ENCODE measurements at places on chromosomes 3 and 15.

GRCh38 chr3:139201446-139202225 is 142.2 kb upstream of the MRPS22 start:
- DNase-seq: no peak

- DNase-seq: no peak
Measured at GRCh38 chr3:138944929-138945708, 1.8 kb downstream of the FOXL2 start.

DNA sequence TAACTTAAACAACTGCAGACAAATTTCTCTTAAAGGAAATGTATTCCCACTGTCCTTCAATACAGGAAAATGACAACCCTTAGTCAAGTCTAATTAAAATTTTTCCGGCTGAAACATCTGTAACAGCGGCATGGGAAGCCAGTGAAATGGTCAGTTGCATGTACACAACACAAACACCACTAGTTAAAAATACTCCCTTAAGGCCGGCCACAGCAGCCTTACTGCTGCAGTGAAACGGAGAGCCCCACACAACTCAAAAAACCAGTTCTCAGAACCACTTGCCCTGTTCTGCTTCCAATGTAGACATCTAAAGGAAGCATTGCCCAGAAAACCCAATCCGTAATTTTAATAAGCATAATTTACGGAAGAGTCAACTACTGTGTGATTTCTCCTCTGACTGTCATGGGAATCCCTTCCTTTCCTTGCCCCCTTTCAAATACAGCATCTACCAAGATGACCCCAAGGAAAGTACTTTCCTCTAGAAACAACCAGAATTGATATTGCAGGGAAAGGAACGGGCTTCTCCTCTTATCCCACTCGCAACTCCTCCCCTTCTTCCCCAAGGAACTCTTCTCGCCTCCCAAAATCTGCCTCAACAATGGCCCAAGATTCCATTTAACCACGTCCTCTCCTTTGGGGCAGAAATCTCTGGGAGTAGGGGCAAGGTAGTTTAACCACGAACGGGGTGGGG is 1.6 kb downstream of the FBN1 start:
- no peak for DNase-seq

DNA sequence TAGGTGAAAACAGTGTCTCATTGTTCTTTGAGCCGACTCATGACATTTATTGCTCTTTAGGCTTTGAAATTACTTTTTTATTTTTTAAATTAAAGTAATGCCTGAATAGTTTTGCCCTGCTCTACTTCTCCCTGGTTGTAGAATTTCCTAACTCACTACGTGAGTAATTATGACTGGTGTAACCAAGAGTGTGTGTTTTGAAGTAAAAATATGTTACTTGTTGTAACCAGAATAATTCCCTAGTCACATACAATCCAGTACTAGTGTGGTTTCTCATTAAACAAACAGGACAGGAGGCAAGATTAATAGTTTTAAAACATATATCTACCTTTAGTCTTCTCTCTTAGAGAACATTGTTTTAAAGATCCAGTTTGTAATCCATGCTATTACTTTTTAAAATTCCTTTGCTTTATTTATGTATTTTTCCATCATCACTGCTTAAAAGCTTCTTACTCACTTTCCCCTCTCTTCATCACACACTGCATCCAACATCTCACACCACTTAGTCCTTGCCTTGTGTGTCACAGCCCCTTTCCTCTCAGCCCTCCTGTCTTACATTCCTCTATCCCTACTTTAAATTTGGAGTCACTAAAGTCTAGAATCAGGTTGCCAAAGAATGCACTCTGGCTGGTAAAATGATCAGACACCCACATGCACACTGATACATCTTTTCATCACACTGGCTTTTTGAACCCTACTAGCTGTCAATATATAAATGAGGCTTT is 219.7 kb downstream of the WNT5A start:
- no peak for DNase-seq

DNA sequence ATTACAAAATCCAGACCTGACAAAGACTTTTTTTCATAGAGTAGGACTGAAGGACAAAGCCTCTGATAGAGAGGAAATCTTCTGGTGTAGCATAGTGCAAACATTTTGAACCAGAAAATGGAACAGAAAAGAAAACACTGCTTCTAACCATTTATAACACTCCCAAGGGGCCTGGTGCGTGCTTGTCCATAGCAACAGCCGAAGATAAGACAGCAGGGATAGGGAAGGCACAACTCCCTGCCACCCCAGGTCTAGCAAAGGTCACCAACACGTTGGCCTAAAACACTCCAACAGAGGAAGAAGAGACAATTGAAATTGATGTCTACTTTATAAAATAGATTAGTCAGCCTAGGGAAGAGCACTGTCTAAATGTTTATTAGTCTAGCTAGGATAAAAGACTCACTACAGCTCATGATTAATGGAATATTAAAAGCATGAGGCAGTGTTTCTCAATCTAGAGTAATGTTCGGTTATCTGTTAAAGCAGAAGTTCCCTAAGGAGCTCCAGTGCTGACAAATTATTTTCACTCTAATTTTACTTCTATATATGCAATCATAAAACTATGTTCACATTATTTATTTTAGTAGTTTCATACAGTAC is 145.2 kb downstream of the P3H2 start:
- no peak for DNase-seq

- no peak for DNase-seq
Measured at GRCh38 chr3:172669021-172669420, 41.8 kb downstream of the NCEH1 start.

GRCh38 chr3:194941360-194941955 is 255.8 kb downstream of the FAM43A start:
- no peak for DNase-seq

- no peak for DNase-seq
Measured at GRCh38 chr3:135348690-135349089, 553.6 kb downstream of the EPHB1 start.

DNA sequence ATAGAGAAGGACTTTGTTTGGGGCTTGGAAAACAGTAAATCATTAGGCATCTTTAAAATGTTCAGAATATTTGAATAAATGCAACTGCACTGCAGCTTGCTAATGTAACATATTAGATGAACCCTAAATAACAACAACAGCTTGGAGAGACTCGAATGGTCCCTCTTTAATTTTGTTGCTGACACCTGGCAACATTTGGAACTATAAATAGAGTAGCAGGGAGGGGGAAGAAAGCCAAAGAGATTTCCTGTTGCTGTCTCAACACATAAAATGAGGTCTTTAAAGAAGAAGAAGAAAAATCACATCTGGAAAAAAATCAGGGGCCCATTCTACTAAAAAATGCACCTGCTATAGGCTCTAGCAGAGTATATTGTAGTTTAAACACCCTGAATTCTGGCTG is 49.9 kb upstream of the DPPA4 start:
- no peak for DNase-seq

- no peak for DNase-seq
Measured at GRCh38 chr3:68706096-68706495, 226.3 kb downstream of the TAFA4 start.

DNA sequence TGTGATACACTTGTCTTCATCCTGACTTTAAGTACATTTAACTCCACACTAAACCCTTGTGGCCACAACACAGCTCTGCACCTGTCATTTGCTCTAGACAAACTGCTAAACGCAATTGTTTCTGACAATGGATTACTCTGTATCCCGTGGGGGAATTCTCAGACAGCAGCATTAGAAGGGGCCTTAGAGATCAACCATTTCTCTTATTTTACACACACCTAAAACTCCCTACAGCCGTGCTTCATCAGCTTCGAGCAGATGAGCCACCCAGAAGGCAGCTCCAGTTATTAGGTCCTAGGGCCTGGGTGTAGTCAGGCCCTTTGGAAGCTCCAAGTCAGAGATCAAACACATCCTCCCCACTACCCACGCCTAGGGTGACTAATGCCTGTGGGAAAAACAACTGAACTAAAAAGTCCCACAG is 1.3 kb upstream of the IL12A start:
- no peak for DNase-seq

DNA sequence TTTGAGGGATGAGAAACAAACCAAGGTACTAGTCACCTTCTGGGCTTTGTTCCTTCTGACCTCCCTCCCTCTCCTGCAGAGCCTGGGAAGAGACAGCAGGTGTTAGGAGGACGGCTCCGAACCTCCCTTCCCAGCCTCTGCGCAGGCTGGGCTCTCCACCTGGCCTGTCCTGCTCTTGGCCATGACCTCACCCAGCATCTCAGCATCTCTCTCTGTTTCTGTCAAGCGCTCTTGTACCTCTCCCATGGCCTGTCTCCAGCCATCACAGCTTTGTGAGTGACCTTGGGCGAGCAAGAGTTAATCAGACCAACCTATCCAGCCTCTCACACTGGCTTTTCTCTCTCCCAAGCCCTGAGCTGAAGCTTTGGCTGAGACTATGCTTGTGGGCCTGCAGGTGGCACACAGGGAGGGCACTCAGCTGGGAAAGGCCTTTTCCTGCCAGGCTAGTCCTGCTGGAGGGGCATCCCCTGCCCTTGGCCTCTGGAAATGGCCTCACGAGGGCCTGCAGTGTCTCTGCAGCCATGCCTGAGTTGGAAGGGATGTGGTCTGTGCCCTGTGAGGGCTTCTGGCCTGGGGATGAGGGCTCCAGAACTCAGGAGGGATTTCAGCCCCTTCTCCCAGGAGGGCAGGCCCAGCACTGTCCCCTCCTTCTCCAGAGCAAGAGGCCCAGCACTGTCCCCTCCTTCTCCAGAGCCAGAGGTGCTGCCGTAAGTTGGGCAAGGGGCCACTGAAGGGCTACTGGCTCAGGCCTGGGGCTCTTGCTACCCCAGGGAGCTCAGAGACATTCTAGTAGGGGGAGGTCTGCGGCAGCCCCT is 2.1 kb downstream of the CHST13 start:
- no peak for DNase-seq

DNA sequence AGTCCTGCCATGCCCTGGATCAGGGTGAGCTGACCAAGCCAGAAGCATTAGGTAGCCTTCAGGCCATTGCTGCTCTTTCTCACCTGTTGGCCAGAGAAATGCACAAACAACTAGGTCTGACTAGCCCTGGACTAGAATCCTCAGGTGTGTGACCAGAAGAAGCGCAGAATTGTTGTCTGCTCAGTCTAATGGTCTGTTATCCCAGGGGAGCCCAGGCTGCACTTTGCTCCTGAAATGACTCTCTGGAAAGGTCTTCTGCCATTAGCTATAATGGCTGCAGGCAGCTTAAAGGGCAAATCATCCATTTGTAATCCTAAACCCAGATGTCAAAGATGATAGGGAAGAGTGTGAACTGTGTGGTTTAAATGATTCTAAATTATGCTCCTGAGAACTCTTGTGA is 246.1 kb downstream of the NFKBIZ start:
- DNase-seq: no peak

- DNase-seq: no peak
Measured at GRCh38 chr3:184733971-184734608, 22.2 kb upstream of the MAGEF1 start.

GRCh38 chr3:170508839-170509238 is 77.0 kb downstream of the SLC7A14 start:
- DNase-seq: no peak

GRCh38 chr3:179430277-179430870 is 20.9 kb downstream of the GNB4 start:
- no peak for DNase-seq

- no peak for DNase-seq
Measured at GRCh38 chr15:51878446-51879386, 49.3 kb downstream of the TMOD3 start.

GRCh38 chr15:80550908-80551260 is 144.2 kb upstream of the ABHD17C start:
- no peak for DNase-seq

- no peak for DNase-seq
Measured at GRCh38 chr15:63203451-63204090, 14.2 kb downstream of the RAB8B start.

Measured in stimulated activated CD4-positive, alpha-beta T cell treated with anti-CD3 and anti-CD28 coated beads, Interleukin-1b, Interleukin-23, amount 100 ng/mL, for 4 hours (primary cell).